NCI-H1436 treated with DMSO at 0.1 percent for 48 hours (cell line): ENCODE measurements at places on chromosomes 1 and 21.

DNA sequence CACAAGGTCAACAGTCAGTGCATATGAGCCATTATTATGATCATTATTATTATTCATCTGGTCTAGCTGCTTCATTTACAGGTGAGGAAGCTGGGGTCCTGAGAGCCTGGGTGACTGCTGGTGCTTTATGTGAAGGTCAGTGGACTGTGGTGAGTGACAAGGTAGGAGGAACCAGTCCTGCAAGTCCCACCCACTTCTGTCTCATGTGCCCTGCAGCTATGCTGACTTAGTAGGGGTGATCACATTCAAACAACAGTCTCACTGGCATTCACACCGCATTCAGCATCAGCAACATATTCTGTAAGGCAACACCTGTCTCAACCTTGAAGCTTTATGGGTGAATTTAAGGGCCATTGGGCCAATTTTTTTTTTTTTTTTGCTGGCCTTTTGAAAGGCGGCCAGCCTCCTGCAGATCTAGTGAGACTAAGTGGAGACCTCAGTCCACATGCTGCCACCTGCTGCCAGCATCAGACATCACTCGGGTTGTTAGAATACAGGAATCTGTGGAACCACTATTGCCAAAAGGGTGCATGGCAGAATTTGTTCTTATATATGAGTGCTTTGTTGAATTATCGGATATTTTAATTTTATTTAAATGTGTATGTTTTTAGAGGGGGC is 59.9 kb upstream of the CACNA1E start:
- DNase-seq: no peak

DNA sequence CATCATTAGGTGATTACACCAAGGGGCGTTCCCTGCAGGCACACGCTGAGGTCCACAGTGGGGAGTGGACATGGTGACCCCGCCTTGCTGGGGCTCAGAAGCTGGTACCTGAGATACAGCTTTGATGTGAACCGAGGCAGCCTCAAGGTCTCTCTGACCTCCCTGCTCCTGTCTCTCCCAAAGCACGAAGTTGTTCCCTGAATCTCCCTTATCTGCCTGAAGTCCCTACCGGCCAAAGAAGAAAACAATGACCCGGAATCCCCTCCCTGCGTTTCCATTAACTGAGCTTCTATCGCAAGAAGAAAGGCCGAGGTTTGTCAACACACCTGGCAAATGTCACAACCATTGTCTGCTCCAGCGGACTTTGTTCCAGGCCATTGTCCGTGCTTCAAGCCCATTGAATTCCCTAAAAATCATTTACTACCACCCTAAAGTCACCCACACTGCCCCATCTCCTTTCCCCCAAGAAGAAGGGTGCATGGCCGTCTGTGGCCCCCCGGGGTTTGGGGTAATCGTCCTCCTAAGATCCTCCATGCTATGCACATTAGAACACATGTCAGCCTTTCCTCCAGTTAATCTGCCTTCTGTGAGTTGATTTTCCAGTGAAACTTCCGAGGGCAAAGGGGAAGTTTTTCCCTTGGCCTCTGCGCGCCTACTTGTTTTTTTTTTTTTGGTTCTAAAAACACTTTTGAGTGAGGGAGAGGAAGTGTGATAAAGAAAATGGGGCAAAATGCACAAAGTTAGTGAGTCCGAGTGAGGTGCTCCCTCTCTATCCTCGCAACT is 48.1 kb upstream of the COL18A1 start:
- no peak for DNase-seq

GRCh38 chr1:156103521-156103947 is 11.0 kb upstream of the LMNA start:
- DNase-seq: no peak

- DNase-seq: no peak
Measured at GRCh38 chr1:187013582-187014200, 184.9 kb downstream of the PLA2G4A start.

DNA sequence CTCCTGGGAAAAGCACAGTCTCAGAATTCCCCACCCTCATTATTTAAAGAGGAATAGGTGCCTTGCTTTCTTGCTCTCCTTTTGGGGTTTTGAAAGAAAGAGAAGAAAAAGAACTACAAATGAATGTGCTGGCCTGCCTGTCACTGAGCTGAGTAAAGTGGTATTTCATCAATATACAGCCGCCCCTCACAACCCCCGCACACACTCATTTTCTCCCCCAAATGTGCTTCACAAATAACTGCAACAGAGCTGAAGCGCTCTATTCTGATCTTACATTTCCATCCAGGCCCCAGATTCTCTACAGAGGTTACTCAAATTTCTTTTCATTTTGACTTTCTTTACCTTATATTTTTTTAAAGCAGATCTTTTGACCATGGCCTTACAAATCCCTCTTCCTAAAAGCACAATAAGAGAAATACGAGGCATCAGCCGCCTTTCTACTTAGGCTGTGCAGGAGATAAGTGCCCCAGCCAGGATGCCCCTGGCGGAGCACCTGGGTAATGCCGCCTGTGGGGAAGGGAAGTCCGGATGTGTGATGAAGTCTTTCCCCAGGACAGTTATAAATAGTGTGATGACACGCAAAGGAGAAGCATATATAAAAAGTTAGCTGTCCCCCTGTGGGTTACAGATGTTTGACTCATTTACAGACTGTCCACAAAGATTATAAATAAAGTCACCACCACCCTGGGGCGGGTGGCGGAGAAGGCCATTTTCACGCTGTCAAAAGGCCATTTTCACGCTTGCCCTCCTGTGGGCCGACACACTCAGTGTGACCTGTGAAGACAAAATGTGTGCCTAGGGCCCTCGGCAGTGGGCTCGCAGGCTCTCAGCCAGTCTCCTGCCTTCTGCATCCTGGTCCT is 6.5 kb downstream of the KCNN3 start:
- DNase-seq: no peak

DNA sequence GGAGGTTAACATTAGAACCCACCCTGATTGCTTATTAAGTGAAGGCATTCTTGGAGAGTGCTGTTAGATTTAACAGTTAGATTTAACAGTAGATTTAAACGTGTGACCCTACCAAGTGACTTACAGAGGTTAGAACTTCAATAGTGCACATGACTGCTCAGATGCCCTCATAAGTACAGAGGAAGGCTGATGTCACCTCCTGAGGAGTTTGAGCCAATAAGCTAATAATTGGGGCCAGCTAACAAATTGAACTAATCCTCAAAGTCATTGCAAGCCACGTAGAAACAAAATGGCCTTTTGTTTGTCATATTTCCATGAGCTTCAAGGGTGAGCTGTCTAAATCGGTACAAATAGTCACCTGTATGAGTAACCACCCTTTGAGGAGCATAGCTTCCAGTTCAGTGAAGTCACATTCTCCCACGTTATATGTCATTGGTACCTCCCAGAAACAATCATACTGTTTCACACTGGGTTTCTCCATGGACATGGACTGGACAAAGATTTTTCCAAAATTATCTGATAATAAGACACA is 11.7 kb downstream of the AVPR1B start:
- no peak for DNase-seq

GRCh38 chr1:9737057-9737456 is 85.5 kb downstream of the PIK3CD start:
- DNase-seq: no peak

DNA sequence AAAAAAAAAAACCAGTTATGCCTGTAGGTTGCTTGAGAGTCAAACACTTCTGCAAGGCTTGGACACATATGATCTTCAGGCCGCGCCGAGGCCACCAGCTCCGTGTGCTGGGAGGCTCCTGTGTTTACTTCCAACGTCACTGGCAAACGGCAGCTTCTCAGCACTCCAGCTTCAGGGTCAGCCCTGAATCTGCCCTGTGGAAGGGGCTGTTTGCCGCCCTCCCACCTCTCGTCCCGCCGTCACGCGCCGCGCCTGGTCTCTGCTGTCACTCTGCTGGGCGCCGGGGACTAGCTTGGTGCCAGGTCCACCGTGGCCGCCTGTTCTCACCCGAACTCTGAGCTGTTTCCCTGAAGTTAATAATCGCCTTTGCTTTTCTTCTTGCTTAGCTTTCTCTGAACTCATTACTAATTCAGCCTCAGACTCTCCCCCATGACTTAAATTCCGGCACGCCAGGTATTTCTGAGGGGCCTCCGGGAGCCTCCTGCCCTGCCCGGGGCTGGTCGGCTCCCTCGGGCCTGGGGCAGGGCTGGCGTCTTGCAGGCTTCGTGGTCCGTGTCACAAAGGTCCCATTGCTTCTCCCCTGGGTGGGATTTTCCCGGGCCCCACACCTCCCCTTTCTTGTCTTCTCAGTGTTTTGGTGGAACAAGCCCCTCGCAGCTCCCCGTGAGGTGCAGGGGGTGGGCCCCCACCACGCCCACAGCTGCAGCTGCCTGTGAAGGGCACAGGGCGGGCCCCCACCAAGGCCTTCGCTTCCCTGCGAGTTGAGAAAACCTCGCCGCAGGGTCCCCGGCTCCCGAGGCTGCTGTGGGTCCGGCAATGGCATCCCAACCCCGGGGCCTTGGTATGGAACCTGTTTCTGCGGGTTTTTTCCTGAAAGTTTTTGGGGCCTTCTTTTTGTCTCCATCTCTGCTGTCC is 14.6 kb upstream of the C1orf159 start:
- DNase-seq: no peak

- no peak for DNase-seq
Measured at GRCh38 chr1:25657121-25657882, 40.7 kb downstream of the MAN1C1 start.

DNA sequence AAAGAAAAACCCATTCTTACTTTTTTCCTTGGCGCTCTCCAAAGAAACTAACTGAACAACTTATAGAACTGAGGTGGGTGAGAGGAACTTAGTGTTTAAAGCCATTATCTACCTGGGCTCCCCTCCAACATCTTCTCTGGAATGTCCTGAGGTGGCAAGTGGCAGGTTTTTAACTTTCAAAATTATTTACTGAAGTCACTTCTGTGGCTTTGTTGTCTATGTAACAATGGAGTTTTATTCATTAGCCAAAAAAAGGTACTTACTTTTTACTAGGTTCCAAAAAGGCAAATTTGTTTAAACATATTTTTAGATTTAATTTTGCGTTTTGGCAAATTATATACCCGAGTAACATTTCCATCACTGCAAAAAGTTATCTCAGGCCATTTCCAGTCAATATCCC is 2.4 kb downstream of the ENO1 start:
- DNase-seq: no peak

DNA sequence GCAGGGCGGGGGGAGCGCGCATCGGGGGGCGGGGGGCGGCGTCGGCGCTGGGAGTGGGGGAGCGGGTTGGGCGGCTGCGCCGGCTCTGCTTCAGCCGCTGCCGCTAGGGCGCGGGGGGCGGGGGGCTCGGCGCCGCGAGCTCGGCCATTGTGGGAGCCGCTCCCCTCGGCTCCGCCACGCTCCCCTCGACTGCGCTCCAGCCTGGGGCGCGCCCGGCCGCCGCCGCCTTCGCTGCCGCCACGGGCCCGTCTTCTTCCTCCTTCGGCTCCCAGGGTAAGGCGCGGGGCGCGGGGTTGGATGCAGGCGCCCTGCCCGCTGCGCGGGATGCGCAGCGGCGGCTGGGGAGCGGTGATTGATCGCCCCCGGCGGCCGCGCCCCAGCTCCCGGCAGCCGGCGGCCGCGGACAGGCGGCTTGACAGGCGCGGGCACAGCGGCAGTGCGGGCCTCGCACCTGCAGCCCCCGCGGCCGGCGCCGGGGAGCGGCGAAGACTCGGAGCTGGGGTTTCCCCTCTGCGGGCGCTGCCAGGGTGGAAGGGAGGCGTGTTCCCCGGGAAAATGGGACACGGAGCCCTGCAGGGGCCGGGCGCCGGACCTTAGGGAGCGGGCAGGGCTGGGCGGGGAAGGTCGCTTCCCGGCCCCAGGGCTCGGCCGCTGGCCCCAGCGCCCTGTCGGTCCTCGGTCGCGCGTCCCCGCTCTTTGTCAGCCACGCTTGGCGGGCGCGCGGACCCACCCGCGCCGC is 55.3 kb downstream of the NDUFS5 start:
- DNase-seq: no peak

GRCh38 chr1:213982672-213983492 is 4.9 kb upstream of the PROX1 start:
- no peak for DNase-seq

DNA sequence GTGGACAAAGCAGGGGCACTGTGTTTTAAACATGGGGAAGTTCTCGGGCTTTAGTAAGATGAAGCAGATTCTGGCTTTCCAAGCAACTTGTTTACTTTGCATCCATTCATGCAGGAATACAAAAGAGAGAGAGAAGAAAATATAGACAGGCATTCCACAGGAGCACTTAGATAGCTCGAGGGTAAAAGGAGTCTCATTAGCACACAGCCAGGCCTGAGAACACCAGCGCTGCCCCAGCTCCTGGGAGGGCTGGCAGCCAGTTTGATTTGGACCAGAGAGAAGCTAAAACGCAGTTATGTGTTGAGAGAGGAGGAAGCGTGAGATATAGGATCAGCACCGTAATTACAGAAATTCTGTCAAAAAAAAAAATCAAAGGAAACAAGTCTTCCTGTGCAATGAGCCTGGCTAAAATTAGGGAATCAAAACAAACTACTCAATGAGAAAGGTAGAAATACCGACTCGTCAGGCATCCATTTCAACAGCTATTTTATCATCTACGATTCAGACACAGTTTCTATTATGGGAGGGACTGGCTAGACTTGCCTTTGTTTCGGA is 68.2 kb downstream of the CLSTN1 start:
- DNase-seq: no peak

- DNase-seq: no peak
Measured at GRCh38 chr1:95002540-95003432, 70.0 kb downstream of the ALG14 start.

- no peak for DNase-seq
Measured at GRCh38 chr1:37159102-37159501, 124.8 kb upstream of the GRIK3 start.

DNA sequence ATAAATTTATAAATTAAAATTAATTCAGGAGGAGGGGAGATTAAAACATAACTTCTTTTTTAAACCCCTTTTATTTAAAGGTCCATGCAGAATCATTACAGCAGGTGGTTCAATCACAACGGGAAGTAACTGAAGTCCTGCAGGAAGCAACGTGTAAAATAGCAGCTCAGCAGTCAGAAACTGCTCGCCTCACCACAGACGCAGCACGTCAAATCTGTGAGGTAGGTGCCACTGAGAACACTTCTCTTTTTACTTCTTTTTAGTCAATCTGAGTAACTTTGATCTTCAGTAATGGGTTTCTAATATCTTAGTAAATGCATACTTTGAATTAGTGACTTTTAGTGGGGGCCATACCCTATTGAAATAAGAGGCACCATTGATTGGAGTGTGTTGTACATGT is 87.0 kb downstream of the CEP350 start:
- no peak for DNase-seq

DNA sequence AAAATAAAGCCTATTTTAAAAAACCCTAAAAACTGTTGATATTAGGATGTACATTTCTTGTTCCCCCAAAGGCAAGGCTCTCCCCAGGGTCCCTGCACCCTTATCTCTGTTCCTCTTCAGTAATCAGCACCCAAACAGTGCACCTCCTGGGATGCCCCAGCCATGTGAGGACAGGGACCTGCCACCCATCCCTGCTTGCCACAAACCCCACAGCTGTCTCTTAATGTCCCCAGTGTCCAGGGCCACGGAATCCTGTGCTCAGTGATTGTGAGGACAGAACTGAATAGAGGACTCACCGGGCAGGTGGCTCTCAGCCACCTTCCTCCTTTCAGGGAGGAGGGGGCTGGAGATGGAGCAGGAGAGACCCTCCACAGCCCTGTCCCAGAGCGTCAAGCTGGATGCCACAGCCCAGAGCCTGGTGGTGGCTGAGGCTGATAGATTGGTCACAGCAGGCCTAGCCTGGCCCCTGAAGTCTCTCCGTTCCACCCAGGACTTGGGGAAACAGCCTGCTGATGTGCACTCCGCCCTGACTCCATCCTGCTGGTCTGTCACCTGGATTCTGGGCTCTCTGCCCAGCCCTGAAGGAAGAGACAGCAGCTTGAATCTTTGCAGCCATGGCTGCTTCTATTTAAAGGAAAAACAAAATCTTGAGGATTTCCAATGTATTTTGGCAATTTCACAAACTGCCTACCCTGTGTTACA is 23.1 kb downstream of the RNF187 start:
- no peak for DNase-seq

GRCh38 chr1:12703821-12704451 is 12.0 kb upstream of the AADACL3 start:
- DNase-seq: no peak
